ENCODE measurements at places on chromosomes 13 and 19.

DNA sequence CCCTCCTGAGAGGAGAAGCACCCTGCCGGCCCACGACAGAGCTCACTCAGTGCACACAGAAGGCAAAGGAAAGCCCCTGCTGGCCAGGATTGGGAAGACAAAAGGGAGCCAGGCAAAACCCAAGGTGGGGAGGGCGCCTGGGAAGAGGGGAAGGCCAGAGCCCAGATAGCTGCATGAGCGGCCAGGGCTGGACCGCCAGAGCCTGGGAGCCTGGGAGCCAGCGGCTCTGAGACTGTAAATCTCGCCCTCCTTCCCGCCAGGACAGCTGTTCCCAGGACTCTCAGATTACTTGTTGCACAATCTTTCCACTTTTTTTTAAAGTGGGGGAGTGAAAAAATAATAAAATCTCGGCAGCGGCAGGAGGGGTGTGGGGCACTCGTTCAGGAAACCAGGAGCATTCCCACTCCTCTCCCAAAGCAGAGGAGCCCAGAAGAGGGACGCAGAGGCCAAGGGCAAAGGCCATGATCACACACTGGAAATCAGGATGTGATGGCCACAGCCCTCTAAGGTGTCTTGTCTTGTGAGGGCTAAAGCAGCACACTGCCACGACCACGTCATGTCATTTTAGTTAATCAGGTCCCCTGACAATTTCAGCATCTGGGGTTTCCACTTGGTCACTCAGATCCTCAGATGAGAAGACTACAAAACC lies 19.6 kb upstream of the EPHX3 start:
- peak; percentile 99 for DNase-seq

DNA sequence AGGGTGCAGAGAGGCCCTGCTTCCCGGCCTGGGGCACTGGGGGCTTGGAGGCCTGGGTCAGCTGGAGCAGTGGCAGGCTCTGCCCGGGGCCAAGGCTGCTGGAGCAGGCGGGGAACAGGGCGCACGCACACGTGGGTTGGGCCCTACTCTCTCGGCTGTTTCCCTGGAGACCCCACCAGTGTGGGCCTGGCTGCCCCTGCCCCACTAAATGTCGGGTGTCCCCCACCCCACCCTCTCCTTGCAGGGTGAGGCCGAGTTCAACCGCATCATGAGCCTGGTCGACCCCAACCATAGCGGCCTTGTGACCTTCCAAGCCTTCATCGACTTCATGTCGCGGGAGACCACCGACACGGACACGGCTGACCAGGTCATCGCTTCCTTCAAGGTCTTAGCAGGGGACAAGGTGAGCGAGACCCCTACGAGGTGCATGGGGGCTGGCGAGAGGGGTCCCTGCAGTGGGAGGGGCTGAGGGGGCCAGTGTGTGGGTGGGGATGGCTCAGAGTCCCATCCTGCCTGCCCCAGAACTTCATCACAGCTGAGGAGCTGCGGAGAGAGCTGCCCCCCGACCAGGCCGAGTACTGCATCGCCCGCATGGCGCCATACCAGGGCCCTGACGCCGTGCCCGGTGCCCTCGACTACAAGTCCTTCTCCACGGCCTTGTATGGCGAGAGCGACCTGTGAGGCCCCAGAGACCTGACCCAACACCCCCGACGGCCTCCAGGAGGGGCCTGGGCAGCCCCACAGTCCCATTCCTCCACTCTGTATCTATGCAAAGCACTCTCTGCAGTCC lies 15.3 kb downstream of the CAPN12 start:
- no peak for DNase-seq

GRCh38 chr19:41624515-41624914 lies 2.4 kb downstream of the CEACAM4 start:
- no peak for DNase-seq

GRCh38 chr13:104586051-104586746 lies 1520.0 kb upstream of the SLC10A2 start:
- DNase-seq, result peak; percentile 76

DNA sequence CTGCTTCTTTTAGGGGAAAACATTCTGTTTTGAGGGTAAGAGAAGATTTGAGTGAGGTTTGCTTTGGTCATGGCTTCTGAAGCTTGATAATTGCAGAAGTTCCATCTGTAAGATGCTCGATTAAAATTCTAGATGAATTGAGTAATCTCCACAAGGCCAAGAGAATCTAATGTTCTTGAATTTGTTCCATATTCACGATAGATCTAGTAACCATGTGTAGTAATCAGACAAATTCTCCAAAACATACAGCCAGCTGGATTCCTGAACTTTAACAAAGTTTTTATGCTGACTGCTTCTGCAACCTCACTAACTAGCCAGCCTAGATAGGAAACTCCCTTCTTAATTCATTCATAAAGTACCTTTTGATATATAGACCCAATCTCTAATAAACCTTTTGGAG lies 92.7 kb downstream of the COL4A2 start:
- peak; percentile 81 for DNase-seq

DNA sequence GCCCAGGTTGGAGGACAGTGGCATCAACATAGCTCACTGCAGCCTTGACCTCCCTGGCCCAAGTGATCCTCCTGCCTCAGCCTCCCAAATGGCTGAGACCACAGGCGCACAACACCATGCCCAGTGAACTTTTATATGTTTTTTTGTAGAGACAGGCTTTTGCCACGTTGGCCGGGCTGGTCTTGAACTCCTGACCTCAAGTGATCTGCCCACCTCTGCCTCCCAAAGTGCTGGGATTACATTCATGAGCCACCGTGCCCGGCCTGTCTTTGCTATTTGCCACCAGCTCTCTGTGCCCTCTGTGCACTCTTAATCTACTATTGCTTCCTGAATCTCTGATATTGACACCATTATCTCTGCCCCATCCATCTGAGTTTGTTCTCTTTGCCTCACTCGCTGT lies 34.3 kb upstream of the LRRC4B start:
- no peak for DNase-seq

- no peak for DNase-seq
Measured at GRCh38 chr19:50303558-50303957, 25.6 kb downstream of the KCNC3 start.

All from cardiac fibroblast (primary cell).